Heart right ventricle (tissue), 16 donors: ENCODE measurements at places on chromosomes 2 and 18.

GRCh38 chr2:37226863-37227262 is 4.5 kb downstream of the CEBPZ start:
- no peak for DNase-seq

- peak; percentile 71 for DNase-seq
These were observed at the start of gene SESTD1 for GRCh38 chr2:179264368-179265081. Gene SESTD1 (minus strand): TSS chr2:179264832. CDS start chr2:179191841, 72,991 bp downstream.

DNA sequence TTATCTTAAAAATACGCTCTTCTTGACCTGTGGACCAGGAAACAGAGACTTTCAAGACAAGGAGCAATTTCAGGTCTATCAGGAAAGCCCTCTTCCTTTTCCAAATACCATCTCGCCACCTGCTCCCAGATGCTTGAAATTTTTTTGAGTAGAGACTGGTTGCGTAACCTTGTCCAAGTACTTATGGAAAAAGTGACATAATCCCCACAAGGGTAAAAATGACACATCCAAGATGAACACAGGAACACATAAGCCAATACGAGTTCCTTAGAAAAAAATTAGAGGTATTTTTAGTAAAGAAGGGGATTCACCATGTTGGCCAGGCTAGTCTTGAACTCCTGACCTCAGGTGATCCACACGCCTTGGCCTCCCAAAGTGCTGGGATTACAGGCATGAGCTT is 1.8 kb downstream of the SERPINB13 start:
- DNase-seq: no peak

DNA sequence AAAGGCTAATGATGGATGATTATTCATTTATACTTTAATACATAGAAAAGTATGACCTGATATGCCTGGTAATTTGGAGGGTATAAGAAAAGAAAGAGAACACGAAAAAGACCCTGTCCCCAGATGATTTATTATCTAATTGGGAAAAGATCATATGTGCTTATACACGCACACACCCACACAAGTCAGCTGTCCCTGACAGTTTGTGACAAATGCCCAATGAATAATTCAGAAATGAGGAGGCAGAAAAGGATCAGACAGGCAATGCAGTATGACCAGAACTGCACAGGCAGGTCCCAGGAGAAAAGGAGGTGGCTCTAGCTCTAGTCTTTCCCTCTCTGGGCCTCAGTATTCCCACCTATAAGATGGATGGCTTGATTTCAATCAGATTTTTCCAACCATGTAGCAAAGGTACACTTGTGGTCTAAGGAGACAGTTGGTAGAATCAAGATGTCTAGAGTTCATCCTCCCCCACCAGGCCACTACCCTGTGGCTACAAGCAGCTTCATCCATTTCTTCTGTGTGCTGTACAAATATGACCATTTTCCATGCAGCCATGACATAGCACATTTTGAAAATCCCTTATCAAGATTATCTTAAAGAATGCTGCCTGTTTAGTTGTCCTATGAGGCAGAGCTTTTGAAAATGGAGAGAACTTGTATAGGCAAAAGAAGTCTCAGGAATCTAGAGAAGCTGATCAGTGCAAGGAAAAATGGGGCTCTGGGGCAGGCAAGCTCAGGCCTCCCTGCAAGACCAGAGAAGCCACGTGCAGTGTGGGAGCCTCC is 19.7 kb downstream of the CYRIA start:
- DNase-seq: no peak

DNA sequence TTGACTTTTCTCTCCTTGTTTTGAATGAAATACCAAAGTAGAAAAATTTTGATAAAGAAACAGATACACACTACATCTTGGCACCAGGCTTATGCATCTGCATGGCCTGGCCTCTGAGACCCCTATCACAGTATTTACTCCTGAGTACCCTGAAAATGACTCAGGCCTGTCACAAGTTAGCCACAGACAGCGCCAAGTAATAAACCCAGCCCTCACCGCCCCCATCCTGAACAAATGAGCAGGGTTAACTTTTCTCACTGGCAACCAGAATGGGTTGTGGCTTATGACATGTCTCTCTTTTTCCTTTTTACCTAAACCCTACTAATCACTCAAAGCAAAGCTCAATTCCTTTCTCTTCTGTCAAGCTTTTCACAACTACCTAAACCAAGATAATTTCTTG is 35.3 kb downstream of the SPRED2 start:
- no peak for DNase-seq

GRCh38 chr2:70133491-70134322 is 46.4 kb downstream of the PCBP1 start:
- no peak for DNase-seq

- no peak for DNase-seq
These were observed 36.9 kb downstream of the SUMO1 start for GRCh38 chr2:202201220-202202160.

GRCh38 chr18:77870199-77870598 is 620.6 kb downstream of the GALR1 start:
- DNase-seq: peak; percentile 25
